Right atrium auricular region (tissue), 2 donors: ENCODE measurements at places on chromosomes 16 and 17. TPM values are rescaled to one million over a fixed set of nuclear protein-coding genes. Genes with fewer than 3 reads are reported as not detected.
A peak's percentile ranks its signal among the peaks of the same experiment; 100 is the strongest.

Gene NGFR
- 16.7 TPM for total RNA-seq

DNA sequence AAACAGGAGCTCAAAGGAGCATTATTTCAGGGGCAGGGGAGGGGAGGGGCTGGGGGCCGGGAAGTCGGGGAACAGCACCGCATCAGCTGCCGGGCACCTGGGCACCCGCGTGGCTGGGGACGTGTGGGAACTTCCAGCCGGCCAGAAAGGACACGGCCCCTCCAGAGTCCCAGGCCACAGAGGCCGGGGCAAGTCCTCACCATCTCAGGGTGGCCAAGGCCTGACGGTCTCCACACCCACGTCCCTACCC, 1.1 kb downstream of the PGAP6 start:
- H3K36me3 ChIP-seq, result peaks cover 18% of the 10 kb centered on the region
- DNase-seq, result no peak
- no peaks in the 10 kb centered on the region for H3K27me3 ChIP-seq
- peak overlapping the region; percentile 95 for H3K4me3 ChIP-seq

- H3K4me3 ChIP-seq, result no peak overlapping the region
- no peaks in the 10 kb centered on the region for H3K27me3 ChIP-seq
- no peak for DNase-seq
- no peak overlapping the region for H3K27ac ChIP-seq
- H3K4me1 ChIP-seq, result no peaks in the 10 kb centered on the region
- no peaks in the 10 kb centered on the region for H3K36me3 ChIP-seq
Observed at GRCh38 chr16:16007743-16008111, 58.3 kb downstream of the ABCC1 start.

DNA sequence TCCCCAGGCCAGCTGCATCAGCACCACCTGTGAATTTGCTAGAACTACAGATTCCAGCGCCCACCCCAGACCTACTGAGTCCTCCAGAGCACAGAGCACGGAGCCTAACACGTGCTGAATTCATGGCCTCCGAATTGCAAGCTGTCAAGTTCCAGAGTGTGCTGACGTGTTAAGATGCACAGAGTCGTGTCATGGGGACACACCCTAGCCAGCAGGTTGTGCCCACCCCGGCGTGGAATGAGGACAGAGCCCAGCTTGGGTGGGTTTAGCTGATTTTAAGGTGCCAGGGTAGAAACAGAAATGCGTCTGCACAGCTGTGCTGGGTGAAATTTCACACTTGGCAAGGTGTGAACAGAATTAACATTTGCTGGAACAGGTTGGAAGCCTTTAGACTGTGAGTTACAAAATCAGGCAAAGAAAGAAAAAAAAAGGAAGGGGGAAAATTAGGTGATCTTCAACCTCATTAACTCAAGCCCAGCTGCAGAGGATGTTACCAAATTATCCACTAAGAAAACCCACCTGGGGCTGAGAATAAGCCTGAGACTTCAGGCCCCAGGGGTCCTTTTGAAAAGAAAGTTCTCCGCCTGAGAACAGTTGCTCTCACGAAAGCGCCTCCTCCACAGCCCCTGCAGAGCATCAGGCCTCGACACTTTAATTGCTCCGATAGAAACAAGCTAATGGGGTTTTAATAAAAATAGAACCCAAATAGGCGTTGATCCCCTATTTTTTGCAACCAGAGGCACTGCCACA, 27.1 kb downstream of the GINS3 start:
- no peaks in the 10 kb centered on the region for H3K36me3 ChIP-seq
- peak overlapping the region; percentile 94 for H3K27ac ChIP-seq
- no peak for DNase-seq
- no peaks in the 10 kb centered on the region for H3K27me3 ChIP-seq
- H3K4me3 ChIP-seq, result no peak overlapping the region
